ENCODE measurements at places on chromosomes 7 and 10.

DNA sequence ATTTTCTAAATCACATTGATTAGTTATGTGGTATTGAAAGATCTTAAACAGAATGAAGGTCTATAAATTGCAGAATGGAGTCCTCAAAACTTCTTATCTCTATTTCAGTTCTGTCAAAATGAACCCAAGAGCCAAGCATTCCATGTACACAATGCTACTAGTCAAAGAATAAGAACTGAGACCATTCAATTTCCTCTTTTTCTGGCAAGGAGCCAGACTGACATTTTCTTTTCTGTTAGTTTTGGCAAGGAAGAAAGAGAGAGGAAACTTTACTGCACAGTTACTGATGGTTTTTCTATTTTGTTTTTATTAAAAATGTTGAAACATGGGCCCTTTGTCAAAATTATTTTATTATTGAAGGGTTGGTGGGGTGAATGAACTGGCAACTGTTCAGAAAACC lies 181.8 kb upstream of the FERD3L start:
- DNase-seq = no peak

GRCh38 chr7:126228356-126229061 lies 1024.2 kb downstream of the GRM8 start:
- no peak for DNase-seq

- no peak for DNase-seq
Observed at GRCh38 chr10:16992611-16993119, 136.9 kb downstream of the CUBN start.

GRCh38 chr7:45993621-45994020 lies 72.5 kb upstream of the IGFBP3 start:
- no peak for DNase-seq
